Activated naive CD8-positive, alpha-beta T cell treated with anti-CD3 and anti-CD28 coated beads for 36 hours (primary cell): ENCODE measurements at places on chromosomes 1 and 21. TPM values are rescaled to one million over a fixed set of nuclear protein-coding genes. Genes with fewer than 3 reads are reported as not detected.

The AGMAT gene
- total RNA-seq: 25.4 TPM

DNA sequence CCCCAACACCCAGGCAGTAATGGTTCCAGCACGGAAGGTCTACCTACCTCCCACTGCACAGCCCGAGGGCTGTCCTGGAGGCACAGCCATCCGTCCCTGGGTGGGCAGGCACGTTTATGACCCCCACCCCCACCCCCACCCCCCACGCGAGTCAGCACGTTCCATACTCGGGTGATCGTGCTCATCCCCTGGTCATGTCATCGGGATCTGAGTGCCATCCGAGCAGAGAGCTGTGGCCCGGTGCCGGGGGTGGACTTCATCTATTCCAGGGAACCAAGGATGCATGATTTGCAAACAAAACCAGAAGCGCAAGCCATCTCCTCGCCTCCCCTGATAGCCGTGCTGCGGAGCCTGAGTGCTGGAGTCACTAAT, 1.1 kb downstream of the TSPEAR start:
- H3K27ac ChIP-seq: no peak overlapping the region
- no peak for DNase-seq
- peaks cover 26% of the 10 kb centered on the region for H3K4me1 ChIP-seq
- H3K36me3 ChIP-seq: peaks cover 9% of the 10 kb centered on the region

DNA sequence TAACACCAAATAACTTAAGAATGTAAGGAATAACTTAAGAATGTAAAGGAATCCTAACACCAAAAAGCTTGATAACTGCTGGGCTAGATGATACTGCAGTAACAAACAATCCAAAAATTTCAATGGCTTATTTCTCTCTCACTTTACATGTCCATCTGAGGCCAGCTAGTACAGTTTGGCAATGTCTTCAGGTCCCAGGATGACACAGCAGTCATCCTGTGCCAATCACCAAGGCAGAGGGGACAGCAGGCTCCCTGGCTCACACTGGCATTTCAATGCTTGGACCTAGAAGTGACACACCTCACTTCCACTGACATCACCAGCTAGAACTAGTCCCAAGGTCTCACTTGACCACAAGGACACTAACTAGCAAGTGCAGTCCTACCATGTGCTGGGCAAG, 15.3 kb downstream of the DNAJC11 start:
- no peaks in the 10 kb centered on the region for H3K27me3 ChIP-seq
- H3K4me1 ChIP-seq: peaks cover 20% of the 10 kb centered on the region
- H3K4me3 ChIP-seq: no peak overlapping the region
- no peak overlapping the region for H3K27ac ChIP-seq
- H3K36me3 ChIP-seq: peaks cover 9% of the 10 kb centered on the region

DNA sequence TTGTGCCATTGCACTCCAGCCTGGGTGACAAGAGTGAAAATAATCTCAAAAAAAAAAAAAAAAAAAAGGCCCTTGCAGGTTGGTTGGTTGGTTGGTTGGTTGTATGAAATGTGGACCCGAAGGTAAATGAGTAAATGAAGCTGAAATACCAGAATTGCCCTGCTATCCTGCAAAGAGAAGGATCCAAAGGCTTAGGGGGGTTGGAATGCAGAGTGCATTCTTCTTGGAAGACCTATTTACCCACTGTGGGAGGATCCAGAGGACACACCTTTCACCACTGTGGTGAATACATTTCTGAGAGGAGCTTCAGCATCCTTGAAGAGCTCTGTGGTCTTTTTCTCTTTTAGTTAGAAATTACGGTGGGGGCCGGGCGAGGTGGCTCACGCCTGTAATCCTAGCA, 28.7 kb upstream of the EIF4G3 start:
- no peaks in the 10 kb centered on the region for H3K4me1 ChIP-seq
- H3K27ac ChIP-seq: no peak overlapping the region
- no peaks in the 10 kb centered on the region for H3K27me3 ChIP-seq
- H3K4me3 ChIP-seq: no peak overlapping the region

- H3K4me1 ChIP-seq: peaks cover 21% of the 10 kb centered on the region
- no peaks in the 10 kb centered on the region for H3K36me3 ChIP-seq
- no peak overlapping the region for H3K27ac ChIP-seq
- no peaks in the 10 kb centered on the region for H3K27me3 ChIP-seq
- peak overlapping the region; percentile 87 for H3K4me3 ChIP-seq
Observed at GRCh38 chr1:26530410-26530894, 891 bp downstream of the RPS6KA1 start.

DNA sequence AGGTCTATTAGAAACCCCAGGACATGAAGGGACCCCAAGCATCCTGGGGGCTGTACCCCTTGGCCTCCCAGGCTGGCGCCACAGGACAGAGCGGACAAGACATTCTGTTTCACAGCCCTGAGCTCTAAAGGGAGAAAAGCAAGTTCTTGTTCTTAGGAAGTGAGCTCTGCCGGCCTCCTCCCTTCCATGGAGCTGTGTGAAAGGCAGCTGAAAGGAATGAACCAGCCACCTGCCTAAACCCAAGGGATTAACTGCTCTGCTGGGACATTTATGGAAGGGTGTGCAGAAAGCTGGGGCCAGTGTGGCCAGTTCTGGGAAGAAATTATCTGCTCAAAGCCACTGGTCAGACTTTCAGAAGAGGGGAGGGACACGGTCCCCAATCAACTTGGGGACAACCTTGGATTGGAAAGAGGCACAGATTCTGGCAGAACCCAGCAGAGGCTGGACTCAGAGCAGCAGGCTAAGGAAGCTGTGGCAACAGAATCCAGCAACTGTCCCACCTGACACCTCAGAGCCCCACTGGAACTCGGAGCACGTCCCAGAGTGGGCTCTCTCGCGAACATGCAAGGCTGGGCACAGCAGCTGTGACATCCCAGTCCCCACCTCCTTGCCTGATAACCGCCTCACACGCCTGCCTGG, 2.1 kb downstream of the KLHL21 start:
- peak overlapping the region; percentile 96 for H3K27ac ChIP-seq
- DNase-seq: no peak
- H3K27me3 ChIP-seq: no peaks in the 10 kb centered on the region
- H3K4me3 ChIP-seq: peak overlapping the region; percentile 95
- peaks cover 45% of the 10 kb centered on the region for H3K4me1 ChIP-seq

- DNase-seq: no peak
- peak overlapping the region; percentile 74 for H3K4me3 ChIP-seq
- peaks cover 82% of the 10 kb centered on the region for H3K4me1 ChIP-seq
- peak overlapping the region; percentile 92 for H3K27ac ChIP-seq
- H3K36me3 ChIP-seq: peaks cover 13% of the 10 kb centered on the region
Observed at GRCh38 chr1:234961456-234962339, 166.9 kb downstream of the TOMM20 start.

DNA sequence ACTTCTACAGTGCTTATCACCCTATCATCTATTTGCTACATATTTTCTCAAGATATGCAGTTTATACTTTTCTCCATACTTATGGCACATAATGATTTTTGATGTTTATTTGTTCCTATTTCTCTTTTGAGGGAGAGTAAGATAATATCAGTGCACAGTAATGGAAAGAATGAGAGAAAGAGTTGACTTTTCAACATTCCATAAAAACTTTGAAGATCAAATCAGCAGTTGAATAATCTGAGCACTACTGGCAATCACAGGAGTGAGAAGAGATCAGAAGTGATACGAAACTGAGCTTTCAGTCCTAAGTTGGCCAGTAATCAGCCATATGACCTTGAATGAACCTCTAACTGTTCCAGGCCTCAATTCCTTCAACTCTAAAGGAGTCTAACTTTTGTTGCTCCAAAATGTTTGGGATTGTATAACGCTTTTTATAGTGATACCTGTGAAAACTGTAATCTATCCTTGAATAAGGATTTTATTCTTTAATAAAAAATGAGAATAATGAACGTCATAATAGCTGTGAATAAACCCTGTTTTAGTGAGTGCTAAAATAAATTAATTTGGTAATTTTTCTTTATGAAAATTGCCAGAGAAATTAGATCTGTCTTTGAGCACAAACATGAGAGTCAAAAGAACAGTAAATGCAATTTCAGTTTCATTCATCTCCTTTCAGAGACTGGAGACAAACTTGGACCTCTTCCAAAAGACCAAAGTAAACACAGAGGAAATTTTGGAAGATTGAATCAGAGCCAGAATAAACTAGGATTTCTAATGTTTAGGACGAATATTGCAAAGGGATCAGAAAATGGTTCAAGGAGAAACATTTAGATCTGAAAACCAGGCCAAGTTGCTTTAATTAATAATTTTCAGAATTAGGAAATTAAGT, 309.9 kb downstream of the ADGRL2 start:
- no peak overlapping the region for H3K27ac ChIP-seq
- no peak for DNase-seq
- H3K4me3 ChIP-seq: no peak overlapping the region
- H3K4me1 ChIP-seq: no peaks in the 10 kb centered on the region
